Neural crest cell (in vitro differentiated cells): ENCODE measurements at places on chromosomes 6 and 20. TPM values are rescaled to one million over a fixed set of nuclear protein-coding genes. Genes with fewer than 3 reads are reported as not detected.

Gene LAMA4
- total RNA-seq: 14.7 and 18.0 TPM in 2 replicates

Gene BPIFB2
- total RNA-seq: not detected in 2 replicates

Gene PSORS1C2
- not detected in 2 replicates for total RNA-seq

Gene TAF8
- 28.9 and 31.2 TPM in 2 replicates for total RNA-seq

- peaks cover 46% of the 10 kb centered on the region for H3K4me1 ChIP-seq
- peaks cover 7% of the 10 kb centered on the region for H3K27me3 ChIP-seq
- peak overlapping the region; percentile 59 for H3K27ac ChIP-seq
Measured at GRCh38 chr20:24991897-24992486, 559 bp downstream of the APMAP start.

GRCh38 chr6:134614606-134615485, 296.9 kb upstream of the SGK1 start:
- no peak overlapping the region for H3K27ac ChIP-seq
- H3K27me3 ChIP-seq: peaks cover 4% of the 10 kb centered on the region
- no peaks in the 10 kb centered on the region for H3K36me3 ChIP-seq
- peaks cover 5% of the 10 kb centered on the region for H3K4me1 ChIP-seq
- no peak for DNase-seq

Gene OOEP
- total RNA-seq: not detected in 2 replicates

Gene PDSS2
- 12.1 and 14.9 TPM in 2 replicates for total RNA-seq

Gene RNF5
- 60.2 and 60.7 TPM in 2 replicates for total RNA-seq

DNA sequence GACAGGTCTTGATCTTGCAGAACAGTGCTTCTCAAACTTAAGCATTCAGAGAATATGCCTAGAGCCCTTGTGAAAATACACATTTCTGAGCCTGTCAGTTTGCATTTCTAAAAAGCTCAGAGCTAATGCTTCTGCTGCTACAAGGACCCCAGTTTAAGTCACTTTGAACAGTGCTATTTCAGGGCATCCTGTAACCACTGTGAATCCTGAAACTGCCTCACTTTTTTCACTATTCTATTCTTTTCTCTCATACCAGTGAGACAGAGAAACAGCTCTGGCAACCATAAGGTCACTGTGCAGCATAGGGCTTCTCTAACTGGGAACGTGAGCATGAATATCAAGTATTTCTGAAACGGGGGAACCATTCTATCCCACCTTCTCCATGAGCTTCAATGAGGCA, 51.2 kb downstream of the LGSN start:
- no peak overlapping the region for H3K27ac ChIP-seq
- H3K4me3 ChIP-seq: no peak overlapping the region
- H3K4me1 ChIP-seq: peaks cover 7% of the 10 kb centered on the region
- no peaks in the 10 kb centered on the region for H3K36me3 ChIP-seq

- peaks cover 2% of the 10 kb centered on the region for H3K27me3 ChIP-seq
- no peak overlapping the region for H3K27ac ChIP-seq
- DNase-seq: no peak
- H3K4me3 ChIP-seq: no peak overlapping the region
Measured at GRCh38 chr6:30985490-30985889, 2.0 kb downstream of the MUC21 start.

GRCh38 chr6:132797951-132798868, at the start of gene SLC18B1:
Gene SLC18B1, minus strand, starts transcription at chr6:132798637. Its CDS starts 181 bp downstream, at chr6:132798456.
- DNase-seq: peak; percentile 25
- H3K36me3 ChIP-seq: peaks cover 10% of the 10 kb centered on the region
- no peaks in the 10 kb centered on the region for H3K27me3 ChIP-seq
- H3K4me1 ChIP-seq: peaks cover 16% of the 10 kb centered on the region
- H3K27ac ChIP-seq: peak within 1 kb of the TSS; percentile 22

DNA sequence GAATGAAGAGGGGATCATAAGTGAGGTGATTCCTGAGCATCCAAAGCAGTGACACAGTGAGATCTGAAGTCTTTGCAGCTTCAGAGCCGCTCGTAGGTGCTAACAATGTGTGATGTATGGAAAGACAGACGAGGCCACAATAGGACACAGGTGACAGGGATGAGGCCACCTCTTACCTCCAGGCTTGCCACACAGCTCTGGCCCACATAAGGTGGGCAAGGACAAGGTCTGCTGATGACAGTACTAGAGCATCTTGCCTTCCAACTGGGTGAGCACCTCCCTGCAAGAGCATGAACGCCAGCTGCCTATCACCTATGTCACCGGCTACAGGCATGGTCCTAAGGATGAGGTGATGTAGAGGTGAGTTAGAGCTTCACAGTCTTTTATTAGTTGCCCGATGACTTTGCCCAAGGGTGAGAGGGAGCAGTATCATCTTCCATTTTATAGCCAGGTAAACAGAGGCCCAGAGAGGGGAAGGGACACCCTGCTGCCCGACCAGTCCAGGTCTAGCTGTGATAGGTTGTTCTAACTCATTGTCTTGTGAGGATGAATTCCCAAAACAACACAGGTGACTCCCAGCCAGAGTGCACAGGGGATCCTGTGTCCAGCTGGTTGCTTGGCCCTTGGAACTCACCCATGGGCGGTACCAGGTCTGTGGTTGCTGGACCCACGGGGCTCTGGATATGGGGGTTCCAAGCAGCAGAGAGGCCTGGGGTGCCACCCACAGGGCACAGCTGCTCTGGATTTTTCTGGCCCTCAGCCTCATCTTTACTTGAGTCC, 6.2 kb upstream of the TGM6 start:
- H3K27me3 ChIP-seq: peaks cover 24% of the 10 kb centered on the region
- peaks cover 2% of the 10 kb centered on the region for H3K36me3 ChIP-seq
- no peak overlapping the region for H3K27ac ChIP-seq
- H3K4me3 ChIP-seq: no peak overlapping the region

- H3K4me1 ChIP-seq: no peaks in the 10 kb centered on the region
- H3K27ac ChIP-seq: no peak overlapping the region
- DNase-seq: no peak
- H3K27me3 ChIP-seq: no peaks in the 10 kb centered on the region
Measured at GRCh38 chr6:68339488-68340131, 295.5 kb upstream of the ADGRB3 start.

DNA sequence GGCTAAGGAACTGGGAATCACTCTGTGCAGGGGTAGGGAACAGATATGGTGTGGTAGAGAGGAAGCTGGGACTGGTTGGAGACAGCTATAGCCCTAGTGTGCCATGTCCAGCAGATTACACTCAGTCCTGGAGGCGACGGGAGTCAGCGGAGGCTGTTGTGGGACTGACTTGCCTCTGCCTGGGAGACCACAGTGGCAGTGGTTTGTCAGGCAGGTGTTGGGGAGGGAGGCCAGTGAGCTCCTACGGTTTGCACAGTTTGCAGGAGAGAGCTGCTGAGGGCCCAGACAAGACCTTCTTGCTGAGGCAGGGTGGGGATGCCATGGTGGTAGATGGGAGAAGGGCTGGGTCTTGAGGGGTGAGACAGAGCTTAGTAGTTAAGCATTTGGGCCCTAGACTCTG, 4.9 kb downstream of the PLCG1 start:
- peaks cover 76% of the 10 kb centered on the region for H3K4me1 ChIP-seq
- peaks cover 10% of the 10 kb centered on the region for H3K36me3 ChIP-seq
- peak overlapping the region; percentile 32 for H3K27ac ChIP-seq
- H3K4me3 ChIP-seq: peak overlapping the region; percentile 78
- no peaks in the 10 kb centered on the region for H3K27me3 ChIP-seq
- no peak for DNase-seq

DNA sequence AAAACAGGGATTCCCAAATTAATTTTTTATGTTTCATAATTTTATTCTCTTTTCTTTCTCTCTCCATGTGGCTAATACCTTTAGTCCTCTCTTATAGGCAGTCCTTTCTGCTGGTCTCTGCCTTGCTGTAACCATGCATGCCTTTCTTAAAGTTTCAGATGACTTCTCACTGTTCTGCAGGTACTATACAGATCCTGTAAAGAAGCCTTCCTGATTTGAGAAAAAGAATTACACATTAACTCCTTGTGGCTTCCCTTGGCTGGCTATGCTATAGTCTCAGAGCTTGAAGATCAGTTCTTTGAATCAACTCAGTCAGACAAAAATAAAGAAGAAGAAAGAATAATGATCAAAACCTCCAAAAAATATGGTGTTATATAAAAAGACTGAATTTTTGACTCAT, 7.3 kb upstream of the GPR63 start:
- H3K36me3 ChIP-seq: no peaks in the 10 kb centered on the region
- no peak overlapping the region for H3K4me3 ChIP-seq
- no peaks in the 10 kb centered on the region for H3K4me1 ChIP-seq

GRCh38 chr6:90190131-90190530, 106.5 kb downstream of the BACH2 start:
- peaks cover 19% of the 10 kb centered on the region for H3K4me1 ChIP-seq
- no peaks in the 10 kb centered on the region for H3K27me3 ChIP-seq
- no peak for DNase-seq
- H3K27ac ChIP-seq: no peak overlapping the region
- H3K4me3 ChIP-seq: no peak overlapping the region
- no peaks in the 10 kb centered on the region for H3K36me3 ChIP-seq

GRCh38 chr6:154466971-154467679, 43.4 kb downstream of the CNKSR3 start:
- H3K4me3 ChIP-seq: no peak overlapping the region
- no peaks in the 10 kb centered on the region for H3K27me3 ChIP-seq
- H3K4me1 ChIP-seq: peaks cover 11% of the 10 kb centered on the region

DNA sequence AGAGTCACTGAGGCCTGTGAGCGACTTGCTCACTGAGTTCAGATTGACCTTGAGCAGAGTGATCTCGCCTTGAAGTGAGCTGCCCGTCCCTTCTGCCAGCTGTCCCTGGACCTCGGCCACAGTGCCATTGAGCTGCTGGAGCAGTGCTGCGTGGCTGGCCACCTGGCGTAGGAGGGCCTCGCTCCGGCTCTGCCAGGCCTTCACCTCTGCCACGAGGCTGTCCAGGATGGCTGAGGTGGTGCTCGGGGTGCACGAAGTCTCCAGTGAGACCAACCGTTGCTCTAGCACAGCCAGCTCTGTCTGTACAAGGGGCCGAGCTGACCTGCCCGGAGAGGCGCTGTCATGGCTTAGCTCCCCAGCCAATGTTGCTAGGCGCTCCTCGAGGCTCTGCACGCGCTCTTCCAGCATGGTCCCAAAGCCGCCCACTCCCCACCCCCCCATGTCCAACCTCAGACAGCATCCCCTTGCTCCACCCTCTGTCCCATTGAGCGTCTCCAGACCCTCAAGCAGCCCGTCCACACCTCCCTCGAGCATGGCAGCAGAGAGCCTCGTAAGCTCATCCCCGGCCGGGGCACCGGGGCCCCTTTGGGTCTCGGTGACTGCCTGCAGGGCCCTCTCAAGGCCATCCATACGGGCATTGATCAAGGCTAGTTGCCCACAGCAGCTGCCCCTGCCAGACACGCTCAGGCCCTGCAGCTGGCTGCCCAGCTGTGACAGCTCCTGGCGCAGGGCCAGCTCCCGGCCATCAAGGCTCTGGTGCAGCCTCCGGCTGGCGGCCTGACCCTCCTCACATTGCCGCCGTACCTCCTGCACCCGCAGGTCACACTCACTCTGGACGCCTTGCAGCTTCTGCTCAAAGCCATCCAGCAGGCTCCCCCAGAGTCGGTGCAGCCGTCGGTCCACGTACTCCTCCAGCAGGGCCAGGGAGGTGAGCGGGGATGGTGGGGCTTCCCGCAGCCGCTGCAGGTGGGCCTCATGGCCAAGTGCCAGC, 4.6 kb downstream of the EMILIN3 start:
- no peaks in the 10 kb centered on the region for H3K36me3 ChIP-seq
- H3K27ac ChIP-seq: no peak overlapping the region
- H3K4me3 ChIP-seq: no peak overlapping the region
- peaks cover 16% of the 10 kb centered on the region for H3K27me3 ChIP-seq

DNA sequence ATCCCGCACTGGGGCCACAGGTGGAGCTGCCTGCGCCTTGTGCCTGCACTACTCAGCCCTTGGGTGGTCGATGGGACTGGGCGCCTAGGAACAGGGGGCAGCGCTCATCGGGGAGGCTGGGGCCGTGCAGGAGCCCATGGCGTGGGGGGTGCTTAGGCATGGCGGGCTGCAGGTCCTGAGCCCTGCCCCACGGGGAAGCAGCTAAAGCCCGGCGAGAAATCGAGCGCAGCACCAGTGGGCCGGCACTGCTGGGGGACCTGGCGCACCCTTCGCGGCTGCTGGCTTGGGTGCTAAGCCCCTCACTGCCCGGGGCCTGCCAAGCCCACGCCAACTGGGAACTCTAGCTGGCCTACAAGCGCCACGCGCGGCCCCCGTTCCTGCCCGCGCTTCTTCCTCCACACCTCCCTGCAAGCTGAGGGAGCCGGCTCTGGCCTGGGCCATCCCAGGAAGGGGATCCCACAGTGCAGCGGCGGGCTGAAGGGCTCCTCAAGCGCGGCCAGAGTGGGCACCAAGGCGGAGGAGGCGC, 5.8 kb downstream of the HIVEP1 start:
- no peak overlapping the region for H3K27ac ChIP-seq
- H3K4me3 ChIP-seq: no peak overlapping the region
- peaks cover 24% of the 10 kb centered on the region for H3K4me1 ChIP-seq
- peaks cover 30% of the 10 kb centered on the region for H3K36me3 ChIP-seq
- DNase-seq: no peak

Gene SLC17A2
- not detected in 2 replicates for total RNA-seq
